Caudate nucleus (tissue), 63 donors: ENCODE measurements at places on chromosomes 13 and 19.

GRCh38 chr19:6070720-6071485 lies 39.4 kb downstream of the RFX2 start:
- DNase-seq, result no peak

- DNase-seq, result no peak
These were observed 20.6 kb downstream of the HCN2 start for GRCh38 chr19:610071-610800.

DNA sequence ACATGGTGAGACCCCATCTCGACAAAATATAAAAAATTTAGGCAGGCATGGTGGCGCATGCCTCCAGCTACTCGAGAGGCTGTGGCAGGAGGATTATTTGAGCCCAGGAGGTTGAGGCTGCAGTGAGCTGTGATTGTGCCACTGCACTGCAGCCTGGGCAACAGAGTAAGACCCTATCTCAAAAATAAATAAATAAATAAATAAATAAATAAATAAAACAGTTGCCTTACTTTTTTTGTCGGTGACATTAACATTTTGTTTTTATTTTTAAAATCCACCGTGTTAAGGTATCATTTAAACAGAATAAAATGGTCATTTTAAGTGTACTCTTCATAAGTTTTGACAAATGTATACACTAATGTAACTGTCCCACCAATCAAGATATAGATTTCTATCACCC lies 57.0 kb downstream of the RASL11A start:
- no peak for DNase-seq

DNA sequence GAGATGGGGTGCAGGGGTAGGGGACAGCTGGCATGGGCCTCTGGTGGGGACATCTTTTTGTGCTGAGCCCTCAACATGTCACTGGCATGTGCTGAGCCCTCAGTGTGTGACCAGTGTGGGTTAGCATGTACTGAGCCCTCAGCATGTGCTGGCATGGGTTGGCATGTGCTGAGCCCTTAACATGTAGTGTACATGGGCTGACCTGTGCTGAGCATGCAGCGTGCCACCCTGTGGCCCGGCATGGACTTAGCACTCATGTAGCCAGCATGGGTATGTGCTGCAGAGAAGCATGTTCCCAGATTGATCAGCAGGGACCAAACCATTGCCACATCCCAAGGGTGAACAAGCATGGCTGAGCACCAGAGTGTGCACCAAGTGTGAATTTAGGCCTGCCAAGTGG lies 11.5 kb downstream of the HIPK4 start:
- DNase-seq, result no peak

GRCh38 chr13:23558675-23559536 lies 11.3 kb upstream of the TNFRSF19 start:
- no peak for DNase-seq

DNA sequence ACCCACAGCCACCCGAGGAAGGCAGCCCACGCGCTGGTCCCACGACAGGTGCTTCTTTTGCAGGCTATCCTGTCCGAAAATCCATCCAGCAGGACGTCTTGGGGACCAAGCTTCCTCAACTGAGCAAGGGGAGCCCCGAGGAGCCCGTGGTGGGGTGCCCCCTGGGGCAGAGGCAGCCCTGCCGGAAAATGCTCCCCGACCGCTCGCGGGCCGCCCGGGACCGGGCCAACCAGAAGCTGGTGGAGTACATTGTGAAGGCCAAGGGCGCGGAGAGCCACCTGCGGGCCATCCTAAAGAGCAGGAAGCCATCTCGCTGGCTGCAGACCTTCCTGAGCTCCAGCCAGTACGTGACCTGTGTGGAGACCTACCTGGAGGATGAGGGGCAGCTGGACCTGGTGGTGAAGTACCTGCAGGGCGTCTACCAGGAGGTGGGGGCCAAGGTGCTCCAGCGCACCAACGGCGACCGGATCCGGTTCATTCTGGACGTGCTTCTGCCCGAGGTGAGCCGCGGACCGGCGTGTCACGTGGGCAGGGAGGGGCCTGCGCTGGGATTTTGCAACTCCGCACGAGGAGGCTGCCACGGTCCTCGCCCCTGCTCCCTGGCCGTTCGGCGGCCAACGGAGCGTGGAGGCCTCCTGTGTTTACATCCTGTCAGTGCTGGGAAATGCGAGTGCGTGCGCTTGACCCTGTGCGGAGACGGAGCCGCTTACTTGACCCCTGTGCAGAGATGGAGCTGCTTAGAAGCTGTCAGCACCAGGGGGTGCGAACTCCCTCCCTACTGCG lies 12.9 kb upstream of the NDUFS7 start:
- no peak for DNase-seq

- DNase-seq, result no peak
These were observed 5.8 kb upstream of the TLE5 start for GRCh38 chr19:3068071-3068470.

GRCh38 chr19:10701955-10702525 lies 801 bp downstream of the QTRT1 start:
- no peak for DNase-seq

GRCh38 chr13:110382229-110382628 lies 75.1 kb downstream of the COL4A2 start:
- DNase-seq, result no peak

DNA sequence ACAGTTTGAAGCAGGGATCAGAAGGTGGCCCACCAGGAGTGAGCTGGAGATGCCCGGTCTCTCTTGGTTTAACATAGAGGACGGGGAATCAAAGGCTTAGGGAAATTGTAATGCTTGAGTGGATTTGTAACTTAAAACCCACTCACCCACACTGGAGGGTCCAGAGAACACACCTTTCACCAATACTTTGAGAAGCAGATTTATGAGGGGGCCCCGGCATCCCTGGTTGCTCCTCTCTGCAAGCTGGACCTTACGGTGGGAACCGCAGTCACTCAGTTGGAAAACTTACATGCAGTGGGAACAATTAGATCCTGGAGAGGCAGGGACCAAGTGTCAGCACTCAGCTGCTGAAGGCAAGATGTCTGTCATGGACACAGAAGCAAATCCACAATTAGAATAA lies 20.5 kb downstream of the PPP5C start:
- DNase-seq, result no peak

DNA sequence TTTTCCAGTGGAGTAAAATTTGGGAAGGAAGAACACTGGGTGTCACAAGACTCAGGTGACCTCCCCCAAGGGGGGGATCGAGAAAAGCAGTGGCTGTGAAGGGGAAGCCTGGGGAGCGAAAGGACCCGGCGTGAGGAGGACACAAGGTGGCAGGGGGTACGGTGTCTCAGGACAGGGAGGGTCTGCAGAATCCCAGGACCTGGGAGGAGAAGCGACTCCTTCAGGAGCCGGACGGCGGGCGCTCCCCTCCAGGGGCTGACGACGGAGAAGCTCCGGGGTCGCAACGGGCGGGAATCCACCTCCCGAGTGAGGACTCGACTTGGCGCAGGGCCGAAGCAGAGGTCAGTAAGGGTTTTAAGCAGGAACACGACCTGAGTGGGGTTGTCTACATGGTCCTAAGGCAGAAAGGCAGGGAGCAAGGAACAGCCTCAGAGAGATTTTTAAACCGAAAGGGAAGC lies 529 bp downstream of the ZNF836 start:
- no peak for DNase-seq

DNA sequence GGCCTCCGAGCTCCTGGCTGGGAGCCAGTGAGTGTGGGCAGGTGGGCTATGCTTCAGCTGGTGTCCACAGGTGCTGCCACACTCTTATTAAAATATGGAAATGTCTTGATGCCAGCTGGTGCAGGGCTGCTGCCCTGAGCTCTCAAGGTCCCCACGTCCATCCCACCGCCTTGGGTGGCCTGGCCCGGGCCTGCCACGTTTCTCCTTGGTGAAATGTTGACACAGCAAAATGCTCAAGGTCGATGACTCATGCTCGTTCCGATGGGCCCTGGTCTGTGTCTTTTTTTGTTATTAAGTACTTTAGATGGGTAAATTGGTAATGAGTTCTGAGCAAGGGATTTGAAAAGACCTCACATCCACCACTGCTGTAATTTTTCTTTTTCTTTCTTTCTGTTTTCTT lies 524.7 kb downstream of the MYO16 start:
- no peak for DNase-seq

- DNase-seq, result no peak
These were observed 51.5 kb upstream of the GTF3A start for GRCh38 chr13:27372896-27373295.

GRCh38 chr13:74246487-74246886 lies 112.3 kb upstream of the KLF12 start:
- DNase-seq, result no peak

DNA sequence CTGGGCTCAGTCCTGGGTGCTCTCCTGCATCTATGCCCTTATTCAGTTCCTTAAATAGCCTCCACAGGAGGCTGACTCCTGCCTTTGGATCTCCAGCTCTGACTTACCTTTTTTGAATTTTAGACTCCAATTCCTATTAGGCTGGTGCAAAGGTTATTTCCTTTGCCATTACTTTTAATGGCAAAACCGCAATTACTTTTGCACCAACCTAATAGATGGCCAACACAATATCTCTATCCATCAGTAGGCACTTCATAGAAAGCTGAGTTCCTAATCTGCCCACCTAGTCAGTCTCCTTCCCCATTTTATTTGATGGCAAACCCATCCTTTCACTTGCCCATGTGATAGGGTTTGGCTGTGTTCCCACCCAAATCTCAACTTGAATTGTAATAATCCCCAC lies 95.3 kb downstream of the CACNA1A start:
- DNase-seq, result no peak

DNA sequence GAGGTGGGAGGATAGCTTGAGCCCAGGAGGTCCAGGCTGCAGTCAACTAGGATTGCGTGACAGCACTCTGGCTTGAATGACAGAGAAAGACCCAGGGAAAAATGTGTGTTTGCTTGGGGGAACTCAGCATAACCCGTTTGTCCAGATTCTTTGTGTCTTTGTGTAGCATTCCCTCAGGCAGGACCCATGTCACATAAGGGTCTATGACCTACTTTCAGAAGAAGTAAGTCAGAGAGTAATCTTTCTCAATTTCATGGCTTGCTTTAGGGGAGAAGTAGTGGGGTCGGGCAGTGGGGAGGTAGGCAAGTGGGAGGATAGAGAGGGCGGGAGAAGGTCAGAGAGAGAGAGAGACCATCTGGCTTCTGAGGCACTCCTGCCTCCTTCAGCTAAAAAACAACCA lies 11.9 kb upstream of the PSPC1 start:
- DNase-seq, result no peak

DNA sequence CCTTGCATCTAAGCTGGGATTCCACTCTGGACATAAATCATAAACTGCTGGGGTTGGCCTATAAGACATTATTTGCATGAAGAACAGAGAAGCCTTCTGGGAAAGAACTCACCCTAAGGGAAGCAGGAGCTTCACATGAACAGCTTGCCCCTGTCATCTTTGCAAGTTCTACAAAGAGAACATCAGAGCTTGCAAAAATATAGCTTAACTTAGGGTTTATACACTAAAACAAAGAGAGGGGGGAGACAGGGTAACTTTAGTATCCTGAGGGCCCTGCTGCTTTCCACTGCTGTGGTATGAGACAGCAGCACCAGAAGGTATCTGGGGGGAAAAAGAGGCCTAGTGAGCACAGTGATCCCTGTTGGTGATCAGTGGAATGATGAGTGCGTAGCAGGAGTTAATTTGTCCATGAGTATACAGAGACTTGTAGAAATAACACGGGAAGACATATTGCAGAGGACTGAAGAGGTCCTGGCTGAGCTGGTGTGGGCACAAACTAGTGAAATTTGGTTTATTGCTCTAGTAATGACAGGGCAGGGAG lies 116.1 kb upstream of the TSC22D1 start:
- no peak for DNase-seq

DNA sequence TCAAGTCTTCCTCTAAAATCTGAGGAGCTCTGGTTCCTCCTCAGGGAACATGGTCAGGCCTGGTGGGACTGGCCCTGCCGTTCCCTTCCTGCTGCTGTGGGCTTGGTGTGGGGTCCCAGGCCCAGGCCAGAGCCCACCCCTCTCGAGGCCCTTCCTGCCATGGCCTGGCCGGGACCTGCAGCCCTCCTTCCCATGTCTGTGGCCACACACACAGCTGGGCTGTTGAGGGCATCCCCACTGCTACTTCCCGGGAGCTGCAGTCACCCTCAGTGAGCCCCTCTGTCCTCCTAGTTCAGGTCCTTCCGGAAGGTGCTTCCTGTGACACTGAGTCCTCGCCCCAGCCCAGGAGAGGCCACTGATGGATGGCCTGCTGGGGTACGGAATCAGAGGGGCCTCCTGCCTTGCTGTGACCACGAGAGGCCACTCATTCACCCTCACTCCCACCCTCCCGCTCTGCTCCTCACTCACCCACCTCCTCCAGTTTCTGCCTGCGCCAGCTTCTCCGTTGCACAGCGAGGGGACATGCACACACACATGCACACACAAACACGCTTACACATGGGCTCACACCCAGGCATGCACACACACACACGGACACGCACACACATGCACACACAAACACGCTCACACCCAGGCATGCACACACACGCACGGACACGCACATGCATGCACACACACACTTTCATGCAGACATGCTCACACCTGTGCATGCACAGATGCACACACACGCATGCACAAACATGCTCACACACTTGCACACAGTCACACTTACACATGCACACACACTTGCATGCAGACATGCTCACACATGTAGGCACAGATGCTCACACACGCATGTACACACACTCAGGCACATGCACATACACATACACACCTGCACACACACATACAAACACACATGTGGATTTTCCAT lies 7.3 kb upstream of the MCF2L start:
- no peak for DNase-seq

DNA sequence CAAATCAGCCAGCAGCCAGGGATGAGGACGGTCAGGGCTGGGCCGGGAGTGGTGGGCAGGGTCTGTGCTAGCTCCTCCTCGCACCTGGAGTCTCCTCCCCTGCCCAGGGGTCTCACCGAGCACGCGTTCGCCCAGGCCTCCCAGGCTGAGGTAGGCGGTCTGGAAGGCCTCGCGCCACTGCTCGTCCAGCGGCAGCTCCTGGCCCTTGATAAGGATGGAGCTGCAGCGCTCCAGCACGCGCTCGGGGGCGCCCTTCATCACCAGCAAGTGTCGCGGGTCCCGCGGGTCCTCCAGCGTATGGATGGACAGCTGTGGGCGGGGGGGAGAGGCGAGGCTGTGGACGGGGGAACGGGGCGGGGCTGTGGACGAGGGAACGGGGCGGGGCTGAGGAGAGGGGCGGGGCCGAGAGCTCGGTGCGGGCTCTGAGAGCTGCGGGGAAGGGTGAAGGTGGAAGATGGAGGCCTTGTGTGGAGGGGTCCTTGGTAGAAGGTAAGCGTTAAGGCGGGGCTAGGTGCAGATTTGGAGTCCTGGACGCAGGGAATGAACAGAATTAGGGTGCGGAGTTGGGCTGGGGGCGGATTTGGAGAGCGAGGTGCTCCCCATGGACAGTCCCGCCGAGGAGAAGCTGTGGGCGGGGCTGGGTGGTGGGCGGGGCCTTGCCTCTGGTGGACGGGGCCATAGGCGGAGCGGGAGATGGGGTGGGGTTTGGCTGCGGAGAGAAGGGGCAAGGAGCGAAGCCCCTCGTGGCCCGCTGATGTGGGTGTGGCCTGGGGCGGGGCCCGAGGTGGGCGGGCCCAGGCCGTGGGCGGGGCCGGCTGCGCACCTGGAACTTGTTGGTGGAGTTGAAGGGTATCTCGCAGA lies 5.7 kb downstream of the ATP4A start:
- DNase-seq, result no peak

DNA sequence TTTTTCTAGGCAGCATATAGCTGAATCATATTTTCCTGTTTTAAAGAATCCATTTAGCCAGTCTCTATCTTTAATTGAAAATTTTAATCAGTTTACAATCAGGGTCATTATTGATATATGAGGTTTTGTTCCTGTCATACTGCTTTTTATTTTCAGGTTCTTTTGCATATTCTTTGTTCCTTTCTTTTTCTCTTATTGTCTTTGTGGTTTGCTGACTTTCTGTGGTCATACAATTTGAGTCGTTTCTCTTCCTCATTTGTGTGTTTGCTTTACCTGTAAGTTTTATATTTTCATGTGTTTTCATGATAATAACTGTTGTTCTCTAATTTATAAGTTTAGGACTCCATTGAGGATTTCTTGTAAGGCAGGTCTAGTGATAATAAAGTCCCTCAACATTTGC lies 812.6 kb downstream of the DACH1 start:
- no peak for DNase-seq
